Stimulated activated CD8-positive, alpha-beta memory T cell treated with anti-CD3 and anti-CD28 coated beads, Interleukin-15, amount 100 ng/mL, for 1 hour (primary cell): ENCODE measurements at places on chromosomes 2 and 18.

DNA sequence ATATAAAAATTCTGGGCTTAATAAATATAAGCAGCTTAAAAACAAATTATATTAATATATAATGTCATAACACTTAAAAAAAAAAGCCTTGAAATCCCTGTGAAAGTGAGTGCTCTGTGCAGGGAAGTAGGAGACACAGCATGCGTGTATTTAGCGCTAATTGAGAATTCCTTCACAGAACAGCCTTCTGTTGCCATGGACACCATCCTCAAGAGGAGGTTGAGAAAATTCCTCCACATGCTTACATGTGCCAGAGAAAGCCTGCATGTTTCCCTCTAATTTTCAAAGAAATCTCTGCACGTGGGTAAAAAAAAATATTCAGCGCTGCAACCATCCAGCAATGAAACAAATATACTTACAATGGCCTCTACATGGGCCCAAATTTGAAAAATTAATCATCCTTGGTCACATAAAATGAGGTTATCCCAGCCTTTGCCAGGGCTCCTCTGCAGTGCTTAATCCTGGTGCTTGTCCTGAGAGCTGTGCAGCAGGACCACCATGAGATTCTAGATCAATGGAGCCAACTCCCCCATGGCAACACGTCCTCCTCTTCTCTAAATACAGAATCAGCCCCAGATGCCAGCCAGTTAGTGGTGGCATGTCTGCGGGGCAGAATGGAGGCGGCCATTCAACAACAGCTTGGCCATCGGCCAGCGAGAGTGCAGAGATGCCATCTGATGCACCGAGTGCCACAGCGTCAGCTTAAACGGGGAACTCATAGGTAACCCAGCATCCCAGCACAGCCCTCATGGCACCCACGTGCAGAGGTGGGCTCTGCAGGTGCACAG is 228.0 kb downstream of the MYT1L start:
- DNase-seq, result no peak

- no peak for DNase-seq
These were observed 11.9 kb upstream of the IL1R1 start for GRCh38 chr2:102130647-102130991.

GRCh38 chr2:227781841-227782240 is 31.8 kb upstream of the CCL20 start:
- no peak for DNase-seq

DNA sequence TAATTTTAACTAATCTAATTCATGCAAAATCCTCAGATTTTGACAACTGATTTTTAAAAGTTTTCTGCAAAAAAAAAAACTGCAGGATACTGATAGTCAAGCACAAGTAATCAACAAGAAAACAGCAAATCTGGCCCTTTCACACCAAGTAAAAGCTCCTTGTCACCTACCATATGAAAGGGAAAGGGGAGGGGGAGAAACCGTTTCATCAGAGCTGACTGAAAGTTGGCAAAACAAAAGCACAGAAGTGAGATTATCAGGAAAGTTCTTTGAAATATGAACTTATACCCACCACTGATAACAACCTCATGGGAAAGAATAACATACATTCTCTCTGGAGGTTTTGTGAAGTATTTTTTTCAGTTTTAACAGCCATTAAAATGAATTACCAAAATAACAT is 38.7 kb downstream of the ZNF521 start:
- no peak for DNase-seq

DNA sequence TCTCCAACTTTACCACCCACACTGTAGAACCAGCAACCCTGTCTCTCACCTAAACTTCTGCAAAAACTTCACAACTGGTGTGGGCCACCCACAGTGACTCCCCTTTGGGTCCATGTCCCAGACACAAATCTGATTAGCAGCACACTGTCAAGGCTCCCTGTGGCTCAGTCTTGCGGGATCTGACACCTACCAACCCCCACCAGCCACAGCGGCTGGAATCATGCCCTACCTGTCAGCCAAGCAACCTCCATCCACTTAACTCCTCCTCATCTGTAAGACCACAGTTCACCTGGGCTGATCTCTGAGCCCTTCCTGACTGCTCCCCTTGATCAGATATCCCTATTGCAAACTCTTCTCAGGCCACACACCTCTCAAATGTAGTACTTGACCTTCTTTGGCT is 14.6 kb downstream of the TCF4 start:
- DNase-seq, result no peak

DNA sequence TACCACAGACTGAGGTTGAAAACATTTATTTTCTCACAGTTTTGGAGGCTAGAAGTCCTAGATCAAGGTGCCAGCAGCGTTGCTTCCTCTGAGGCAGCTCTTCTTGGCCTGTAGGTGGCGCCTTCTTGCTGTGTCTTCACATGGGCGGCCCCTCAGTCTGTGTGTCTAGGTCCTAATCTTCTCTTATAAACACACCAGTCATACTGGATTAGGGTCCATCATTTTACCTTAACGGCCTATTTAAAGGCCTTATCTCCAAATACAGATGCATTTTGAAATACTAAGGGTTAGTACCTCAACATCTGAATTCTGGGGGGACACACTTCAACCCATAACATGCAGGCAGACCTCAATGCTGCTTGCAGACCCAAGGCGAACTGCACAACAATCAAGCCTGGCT is 4.4 kb upstream of the RMC1 start:
- DNase-seq, result peak; percentile 49

- no peak for DNase-seq
These were observed 845.9 kb upstream of the ID2 start for GRCh38 chr2:7835693-7836680.

DNA sequence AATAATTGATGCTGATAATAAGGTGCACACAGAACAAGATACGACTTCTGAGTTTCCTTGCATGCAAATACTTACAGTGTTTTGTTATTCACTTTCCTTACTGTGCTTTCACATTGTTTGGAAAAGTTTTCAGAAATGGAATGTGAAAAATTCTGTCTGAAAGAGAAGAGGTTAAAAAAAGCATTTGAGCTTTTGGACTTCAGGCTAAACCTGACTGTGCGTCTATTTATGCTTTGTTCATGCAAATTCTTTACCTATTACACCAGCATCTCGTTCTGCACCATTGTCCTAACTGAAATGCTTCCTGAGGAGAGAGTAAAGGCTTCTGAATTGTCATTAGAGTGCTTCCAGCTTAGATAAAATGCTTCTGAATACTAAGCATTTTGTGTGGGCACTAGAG is 61.4 kb downstream of the LHCGR start:
- no peak for DNase-seq

DNA sequence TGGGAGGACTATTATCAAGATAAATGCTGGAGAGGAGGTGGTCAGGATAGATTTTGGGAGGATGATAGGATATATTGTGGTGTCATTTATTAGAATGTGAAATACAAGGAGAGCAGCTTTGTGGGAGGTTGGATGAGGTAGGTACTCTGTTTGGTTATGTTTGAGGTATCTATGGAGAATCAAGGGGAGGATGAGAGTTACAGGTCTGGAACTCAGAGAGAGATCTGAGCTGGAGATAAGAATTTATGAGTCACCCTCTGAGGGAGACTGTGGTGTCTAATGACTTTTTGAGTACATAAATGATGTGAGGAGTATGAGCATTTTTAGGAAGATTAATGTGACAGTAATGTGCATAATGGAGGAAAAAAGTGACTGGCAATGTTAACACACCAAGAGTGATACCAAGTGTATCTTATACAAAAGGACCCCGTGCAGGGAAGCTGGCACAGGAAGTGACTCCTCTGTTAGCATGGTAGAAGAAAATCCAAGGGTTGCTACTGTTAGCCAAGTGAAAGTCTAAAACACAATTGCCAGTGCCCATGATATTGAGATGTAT is 48.2 kb downstream of the CRIM1 start:
- no peak for DNase-seq

GRCh38 chr18:10252952-10253705 is 201.3 kb upstream of the APCDD1 start:
- no peak for DNase-seq

GRCh38 chr2:9657083-9657482 is 26.3 kb upstream of the YWHAQ start:
- no peak for DNase-seq

GRCh38 chr2:68238955-68239822 is 13.1 kb downstream of the PPP3R1 start:
- DNase-seq, result no peak

- DNase-seq, result no peak
These were observed 43.0 kb downstream of the FIGN start for GRCh38 chr2:163692611-163693482.

- DNase-seq, result no peak
These were observed 2.1 kb downstream of the HAT1 start for GRCh38 chr2:171924170-171924942.

DNA sequence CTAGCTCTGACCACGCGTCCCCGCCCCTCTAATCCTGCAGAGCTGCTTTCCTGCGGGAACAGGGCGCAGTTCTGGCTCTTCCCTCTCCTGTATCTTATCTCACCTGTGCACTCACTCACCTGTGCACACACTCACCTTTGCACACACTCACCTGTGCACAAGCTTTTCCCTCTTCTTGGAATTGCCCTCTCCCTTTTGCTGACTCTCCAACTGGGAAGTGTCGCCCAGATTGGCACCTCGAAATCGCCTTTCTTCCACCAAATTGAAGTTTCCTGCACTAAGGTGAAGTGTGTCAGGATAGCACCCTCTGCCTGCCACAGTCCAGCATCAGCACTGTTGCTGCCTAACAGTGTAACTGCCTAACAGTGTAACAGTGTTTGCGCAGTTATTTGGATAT is 566 bp upstream of the CMPK2 start:
- DNase-seq, result no peak

- DNase-seq, result no peak
These were observed 751 bp upstream of the DNAJC10 start for GRCh38 chr2:182715121-182715891.

DNA sequence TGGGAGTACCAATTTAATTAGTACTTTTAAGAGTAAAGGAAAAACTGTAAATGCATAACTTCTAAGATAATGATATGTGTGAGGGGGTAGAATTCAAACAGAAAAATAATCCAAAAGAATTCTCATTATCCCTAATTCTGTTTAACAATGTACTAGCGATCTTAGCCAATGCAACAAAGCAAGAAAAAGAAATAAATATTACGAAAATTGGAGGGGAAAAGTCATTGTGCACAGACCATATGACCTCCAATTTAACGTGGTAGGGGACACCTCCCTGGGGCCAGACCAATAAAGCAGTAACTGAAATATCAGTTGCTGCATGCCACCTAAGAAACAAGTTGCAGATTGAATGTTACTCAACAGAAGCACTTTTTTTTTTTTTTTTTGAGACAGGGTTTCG is 25.9 kb upstream of the PEX13 start:
- no peak for DNase-seq

- DNase-seq, result no peak
These were observed 62.4 kb downstream of the ANKRD62 start for GRCh38 chr18:12155996-12156395.
